ENCODE measurements at places on chromosomes 7 and 10.

DNA sequence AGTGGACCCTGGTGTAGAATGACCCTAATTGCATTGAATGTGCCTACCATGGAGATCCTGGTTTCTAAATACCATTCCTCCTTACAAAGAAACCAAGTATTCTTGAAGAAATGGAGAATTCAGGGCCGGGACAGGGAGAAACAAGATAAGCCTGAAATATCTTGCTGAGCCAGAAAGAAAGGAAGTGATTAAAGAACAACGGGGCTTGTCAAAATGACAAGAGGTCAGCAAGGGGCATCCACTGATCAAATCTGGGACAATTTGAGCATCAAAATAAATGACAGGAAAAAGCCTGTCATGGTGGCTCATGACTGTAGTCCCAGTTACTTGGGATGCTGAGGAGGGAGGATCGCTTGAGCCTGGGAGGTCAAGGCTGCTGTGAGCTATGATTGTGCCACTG lies 8.1 kb downstream of the ABHD11 start:
- no peak for DNase-seq

DNA sequence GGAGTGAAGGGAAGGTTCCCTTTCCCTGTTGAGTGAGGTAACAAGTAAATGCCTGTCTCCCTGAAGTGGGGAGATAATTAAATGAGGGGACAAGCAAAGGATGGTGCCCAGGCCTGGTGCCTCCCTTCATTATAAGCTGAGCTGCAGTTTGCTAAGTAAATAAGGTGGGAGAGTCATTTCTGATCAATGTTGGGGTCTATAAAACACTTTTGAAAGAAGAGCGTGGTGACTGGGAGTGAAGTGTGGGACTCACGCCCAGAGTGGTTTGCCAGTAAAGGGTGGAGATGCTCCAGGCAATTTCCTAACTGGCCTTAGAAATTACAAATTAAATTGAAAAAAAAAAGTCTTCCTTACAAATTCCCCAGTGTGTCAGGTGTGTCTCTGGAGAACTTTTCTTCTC lies 9.6 kb upstream of the GPR15LG start:
- no peak for DNase-seq

- DNase-seq = peak; percentile 61
Measured at GRCh38 chr10:30529373-30529998, 95.5 kb downstream of the MAP3K8 start.

DNA sequence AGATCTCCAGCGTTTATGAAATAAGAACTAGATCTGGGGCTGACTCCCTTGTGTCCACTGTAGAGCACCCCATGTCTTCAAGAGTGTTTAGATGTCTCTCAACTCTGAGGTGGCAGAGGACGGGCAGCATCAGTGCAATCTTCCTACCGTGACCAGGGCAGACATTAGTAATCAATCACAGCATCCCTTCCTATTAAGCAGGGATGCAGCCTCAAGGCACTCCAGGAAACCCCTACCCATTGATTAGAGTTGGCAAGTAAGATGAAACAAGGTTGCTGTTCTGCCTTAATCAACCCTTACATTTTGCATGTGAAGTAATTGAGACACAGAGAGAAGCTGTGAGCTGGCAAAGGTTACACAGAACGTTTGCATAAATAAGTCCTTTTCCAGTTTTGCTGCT lies 283.7 kb upstream of the ZMIZ1 start:
- no peak for DNase-seq

DNA sequence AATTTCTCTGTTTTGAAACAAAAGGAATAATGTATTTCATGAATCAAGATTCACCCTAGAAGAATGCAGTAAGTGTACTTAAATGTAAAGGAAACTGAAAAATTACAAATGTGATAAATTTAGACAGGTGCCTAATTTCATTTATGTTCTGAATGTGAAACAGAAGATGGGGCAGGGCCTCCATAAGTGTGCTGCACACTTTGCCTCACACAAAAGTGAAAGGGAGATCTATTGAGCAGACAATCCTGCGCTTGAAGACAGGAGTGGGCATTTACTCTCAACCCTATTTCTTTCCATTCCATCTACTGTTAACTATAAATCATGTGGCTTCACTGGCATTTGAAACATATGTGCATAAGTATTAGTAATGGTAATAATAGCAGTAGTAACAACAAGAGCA lies 36.2 kb downstream of the GNG11 start:
- DNase-seq = no peak

DNA sequence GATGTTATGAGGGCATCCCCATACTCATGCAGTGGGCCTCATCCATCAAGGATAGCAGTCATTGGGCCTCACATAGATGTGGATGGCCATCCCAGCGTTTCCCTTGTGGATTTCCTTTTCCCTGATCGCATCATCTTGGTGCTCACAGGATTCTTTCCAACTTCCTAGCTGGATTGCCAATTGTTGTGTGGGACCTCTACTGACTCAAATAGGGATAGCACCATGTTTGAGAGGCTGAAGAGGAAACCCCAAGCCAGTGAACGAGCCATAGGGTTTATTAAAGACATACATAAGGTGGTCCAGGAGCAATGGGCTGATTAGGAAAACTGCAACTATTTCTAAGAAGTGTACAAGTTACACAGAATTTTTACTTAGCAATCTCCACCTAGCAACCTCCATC lies 21.8 kb downstream of the ASZ1 start:
- no peak for DNase-seq

GRCh38 chr10:62076891-62077290 lies 175.4 kb downstream of the ARID5B start:
- DNase-seq = no peak

- no peak for DNase-seq
Measured at GRCh38 chr7:102093599-102094315, 192.9 kb upstream of the SH2B2 start.
